ENCODE measurements at places on chromosomes 7 and 10.

- DNase-seq = no peak
Measured at GRCh38 chr10:93615576-93616235, 3.4 kb downstream of the PDE6C start.

DNA sequence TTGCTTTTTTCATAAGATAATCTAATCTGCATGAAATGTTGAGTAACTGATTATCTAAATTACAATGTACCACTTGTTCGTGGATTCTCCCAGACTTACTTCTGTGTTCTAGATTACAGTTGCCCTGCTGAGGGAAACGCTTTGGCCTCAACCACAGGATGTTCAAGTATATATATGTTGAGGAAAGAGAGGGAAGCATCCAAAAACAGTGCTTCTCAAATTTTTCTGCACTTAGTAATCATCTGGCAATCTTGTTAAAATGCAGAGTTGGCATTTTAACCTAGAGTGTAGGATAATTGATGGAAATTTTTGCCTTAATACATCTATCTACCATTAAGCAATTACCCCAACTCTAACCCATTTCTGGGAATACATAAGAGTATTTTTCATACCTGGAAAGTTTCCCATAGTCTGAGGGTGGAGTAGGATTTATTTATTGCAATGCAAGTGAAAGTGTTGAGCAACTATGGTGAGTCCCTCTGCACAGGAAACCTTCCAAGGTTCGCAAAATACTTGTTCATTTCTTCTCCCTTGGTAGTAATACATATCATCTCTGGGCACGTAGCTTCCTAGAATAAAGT lies 59.6 kb upstream of the C1GALT1 start:
- no peak for DNase-seq

DNA sequence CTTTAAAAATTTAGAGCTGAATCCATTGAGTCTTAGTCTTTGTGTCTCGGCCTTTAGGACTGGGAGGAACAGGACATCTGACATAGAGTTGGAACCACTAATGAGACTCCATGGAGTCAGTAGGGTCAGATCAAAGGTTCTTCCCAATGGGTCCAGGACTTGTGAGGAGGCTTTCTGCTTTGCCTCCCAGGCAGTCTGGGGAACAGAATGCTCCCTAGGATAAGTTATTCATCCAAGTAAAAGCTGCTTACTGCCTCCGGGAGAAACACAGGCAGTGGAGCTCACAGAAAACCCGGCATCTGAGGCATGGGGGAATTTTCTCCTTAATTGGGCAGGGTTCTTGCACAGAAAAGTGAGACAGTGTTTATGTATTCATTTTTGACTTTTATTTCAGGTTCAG lies 216.4 kb downstream of the SEC23IP start:
- no peak for DNase-seq

GRCh38 chr10:5440206-5440605 lies 27.8 kb downstream of the NET1 start:
- no peak for DNase-seq

DNA sequence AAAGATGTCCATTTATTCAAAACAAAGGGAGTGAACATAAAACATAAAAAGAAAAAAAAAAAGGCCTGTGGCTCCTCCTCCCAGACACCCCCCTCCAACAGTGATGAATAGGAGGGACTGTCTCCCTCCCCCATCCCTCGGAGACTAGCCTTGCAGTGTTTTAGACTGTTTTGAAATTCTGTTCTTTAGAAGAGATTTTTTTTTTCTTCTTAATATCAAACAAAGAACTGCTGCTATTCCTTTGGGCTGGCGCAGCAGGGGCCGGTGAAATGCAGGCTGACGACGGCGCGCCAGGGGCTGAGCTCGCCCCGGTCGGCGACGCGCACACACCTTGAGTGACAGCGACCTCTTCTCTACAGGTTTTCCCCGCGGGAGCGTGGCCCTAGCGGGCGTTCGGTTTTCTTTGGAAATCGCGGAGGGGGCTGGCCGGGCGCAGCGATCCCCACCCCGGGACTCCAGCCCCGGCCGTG lies at the start of gene LANCL2:
Gene LANCL2, plus strand, starts transcription at position 133 of the 470 bp plus-strand sequence. CDS start 689 bp downstream, outside the sequence.
- DNase-seq = peak; percentile 37

- DNase-seq = no peak
Measured at GRCh38 chr7:31974351-31974750, 95.9 kb downstream of the PDE1C start.

- no peak for DNase-seq
Measured at GRCh38 chr10:125000366-125001312, 58.7 kb downstream of the ZRANB1 start.

GRCh38 chr7:33716581-33717477 lies 188.5 kb upstream of the BMPER start:
- DNase-seq = no peak

DNA sequence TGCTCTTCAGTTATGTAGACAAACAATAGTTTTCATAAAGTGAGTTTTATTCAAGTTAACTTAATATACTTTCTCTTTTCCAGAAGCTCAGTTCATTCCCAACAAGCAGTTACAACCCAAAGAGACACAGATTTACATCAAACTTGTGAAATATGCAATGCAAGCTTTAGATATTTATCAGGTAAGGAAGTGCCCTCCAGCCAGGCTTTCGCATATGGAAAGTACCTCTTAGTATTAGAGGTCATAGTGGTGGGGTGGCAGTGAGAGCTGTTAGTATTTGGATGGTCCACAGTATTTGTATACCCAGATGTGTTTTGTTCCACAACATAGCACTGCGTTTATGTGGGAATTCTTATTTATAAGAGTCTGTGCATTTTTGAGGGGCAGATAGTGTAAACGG lies 32.1 kb downstream of the TRRAP start:
- DNase-seq = no peak

DNA sequence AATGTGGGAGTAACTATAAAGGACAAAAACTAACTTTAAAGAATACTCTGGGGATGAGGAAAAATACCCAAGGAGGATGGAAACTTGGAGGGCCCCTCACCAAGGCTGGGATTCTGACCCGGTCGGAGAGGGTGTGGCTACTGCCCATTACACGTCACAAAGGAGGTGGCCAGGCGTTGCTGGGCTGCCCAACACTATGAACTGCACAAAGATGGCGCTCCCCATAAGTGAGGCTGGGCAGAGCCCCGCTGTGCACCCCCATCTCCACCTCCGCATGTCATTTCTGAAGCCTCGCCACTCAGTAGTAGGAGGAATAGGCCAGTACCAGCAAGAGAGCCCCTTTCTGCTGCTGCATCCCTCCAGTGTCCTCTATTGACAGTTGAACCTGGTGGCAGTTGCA lies 290.1 kb upstream of the ZNF32 start:
- no peak for DNase-seq

GRCh38 chr10:26665080-26666048 lies 32.1 kb upstream of the PDSS1 start:
- DNase-seq = no peak

- no peak for DNase-seq
Measured at GRCh38 chr7:46616636-46617035, 695.6 kb upstream of the IGFBP3 start.

DNA sequence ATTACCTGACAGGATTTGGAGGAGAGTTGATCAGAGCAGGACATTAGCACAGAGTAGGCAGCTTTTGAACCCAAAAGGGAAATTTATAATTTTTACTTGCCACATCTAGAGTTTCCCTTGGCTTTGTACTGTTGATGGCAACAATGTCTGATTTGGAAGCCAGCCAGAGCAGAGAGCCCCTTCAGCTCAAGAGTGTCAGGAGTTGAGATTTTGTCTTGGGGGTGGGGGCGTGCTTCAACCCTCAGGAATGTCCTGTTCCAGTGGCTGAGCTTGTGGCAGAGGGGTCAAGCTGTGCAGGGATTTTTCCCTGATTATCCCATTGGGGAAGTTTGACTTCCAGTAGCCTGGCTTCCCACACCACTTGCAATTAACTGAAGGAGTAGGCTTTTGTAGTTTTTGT lies 27.0 kb downstream of the SP4 start:
- DNase-seq = no peak
